HuH-7.5 (cell line): ENCODE measurements at places on chromosomes 12 and 14.

DNA sequence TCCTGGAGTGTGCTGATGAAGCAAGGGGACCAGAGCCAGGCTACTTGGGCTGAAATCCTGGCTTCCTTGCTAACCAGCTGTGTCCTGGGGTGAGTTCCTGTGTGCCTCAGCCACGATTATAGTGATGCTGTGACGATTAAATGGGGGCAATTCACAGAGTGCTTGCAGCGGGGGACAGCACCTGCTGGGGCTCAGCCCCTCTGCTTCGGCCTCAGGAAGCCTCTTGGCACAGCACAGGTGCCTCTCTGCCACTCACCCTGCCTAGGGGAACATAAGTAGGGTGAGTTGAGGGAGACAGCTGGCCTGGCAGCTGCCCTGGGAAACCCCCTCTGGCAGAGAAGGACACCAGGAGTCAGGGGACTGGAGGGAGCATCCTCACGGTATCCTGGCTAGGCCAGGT lies 9.4 kb downstream of the KRT80 start:
- no peak for DNase-seq

GRCh38 chr14:106378191-106378590 lies 851.8 kb downstream of the TMEM121 start:
- DNase-seq, result no peak

DNA sequence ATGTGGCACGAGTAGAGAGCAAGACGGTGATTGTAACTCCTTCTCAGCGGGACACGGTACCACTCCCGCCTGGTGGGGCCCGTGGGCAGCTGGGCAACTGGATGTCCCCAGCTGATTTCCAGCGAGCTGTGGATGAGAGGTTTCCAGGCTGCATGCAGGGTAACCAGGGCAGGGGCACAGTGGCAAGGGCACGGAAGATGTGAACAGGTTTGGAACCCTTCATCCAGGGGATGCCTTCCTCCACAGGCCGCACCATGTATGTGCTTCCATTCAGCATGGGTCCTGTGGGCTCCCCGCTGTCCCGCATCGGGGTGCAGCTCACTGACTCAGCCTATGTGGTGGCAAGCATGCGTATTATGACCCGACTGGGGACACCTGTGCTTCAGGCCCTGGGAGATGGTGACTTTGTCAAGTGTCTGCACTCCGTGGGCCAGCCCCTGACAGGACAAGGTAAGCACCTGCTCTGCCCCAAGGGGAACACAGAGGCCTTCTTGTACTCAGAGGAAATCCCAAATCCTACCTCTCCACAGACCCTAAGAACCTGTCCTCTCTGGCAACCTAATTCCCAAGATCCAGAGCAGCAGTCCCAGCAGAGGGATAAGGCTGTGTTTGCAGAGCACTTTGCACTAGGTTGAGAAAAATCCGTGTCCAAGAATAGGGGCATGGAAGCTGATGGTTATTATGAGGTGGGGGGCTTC lies 4.3 kb downstream of the PCK2 start:
- no peak for DNase-seq

DNA sequence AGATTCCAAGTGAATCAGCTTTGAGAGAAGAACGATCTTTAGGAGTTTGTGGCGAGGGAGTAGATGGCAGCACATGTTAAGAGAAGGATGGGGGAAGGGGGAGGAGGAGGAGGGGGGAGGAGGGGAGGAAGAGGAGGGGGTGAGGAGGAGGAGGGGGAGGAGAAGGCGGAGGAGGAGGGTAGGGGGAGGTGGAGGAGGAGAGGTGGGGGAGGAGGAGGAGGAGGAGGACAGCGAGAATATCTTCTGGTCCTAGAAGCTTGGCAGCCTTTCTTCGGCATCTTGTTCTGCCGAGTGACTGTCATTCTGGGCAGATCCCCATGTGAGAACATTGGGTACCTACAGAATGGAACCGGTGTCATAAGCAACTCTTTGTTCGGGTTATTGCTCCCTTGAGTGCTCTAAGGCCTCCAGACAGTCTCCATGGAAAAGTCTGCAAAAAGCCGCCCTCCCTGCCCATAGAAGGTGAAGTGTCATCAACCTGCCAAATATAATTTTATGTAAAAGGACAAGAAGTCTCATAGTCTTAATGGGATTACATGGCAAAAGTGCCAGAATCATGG lies 6.9 kb downstream of the RFC5 start:
- DNase-seq, result no peak

DNA sequence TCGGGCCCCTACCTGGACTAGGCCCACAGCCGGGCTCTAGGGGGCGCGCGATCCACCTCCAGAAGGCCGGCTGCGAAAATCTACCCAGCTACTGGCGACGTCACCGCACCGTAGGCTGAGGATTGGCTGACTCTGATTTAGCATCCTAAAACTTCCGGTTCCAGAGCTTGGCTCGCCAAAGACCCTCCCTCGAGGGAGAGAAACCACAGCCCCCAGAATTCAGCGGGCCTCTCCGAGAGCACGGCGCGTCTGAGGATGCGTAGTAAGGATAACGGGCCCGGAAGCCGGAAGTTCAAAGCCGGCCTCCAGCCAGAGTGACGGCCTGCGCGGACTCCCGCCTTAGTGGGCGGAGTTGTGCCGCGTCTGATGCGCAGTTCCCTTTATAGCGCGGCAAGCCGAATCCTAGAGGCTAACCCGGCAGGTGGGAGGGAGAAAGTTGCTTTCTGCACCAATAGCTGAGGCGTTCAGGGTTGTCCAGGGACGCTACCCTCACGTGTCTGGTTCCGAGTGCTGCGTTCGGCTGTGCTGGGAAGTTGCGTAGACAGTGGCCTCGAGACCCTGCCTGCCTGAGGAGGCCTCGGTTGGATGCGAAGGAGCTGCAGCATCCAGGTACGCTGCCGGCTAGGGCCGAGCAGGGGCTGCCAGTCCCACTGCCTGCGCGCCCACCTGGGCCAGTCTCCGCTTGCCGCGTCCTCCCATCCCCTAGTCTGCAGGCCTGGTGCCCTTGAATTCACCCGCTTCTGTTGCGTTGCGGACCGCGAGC lies at the start of gene COX14:
Gene COX14 (plus strand): TSS at position 544 of the 763 bp plus-strand sequence. CDS start 7,808 bp downstream, outside the sequence.
- peak; percentile 94 for DNase-seq

DNA sequence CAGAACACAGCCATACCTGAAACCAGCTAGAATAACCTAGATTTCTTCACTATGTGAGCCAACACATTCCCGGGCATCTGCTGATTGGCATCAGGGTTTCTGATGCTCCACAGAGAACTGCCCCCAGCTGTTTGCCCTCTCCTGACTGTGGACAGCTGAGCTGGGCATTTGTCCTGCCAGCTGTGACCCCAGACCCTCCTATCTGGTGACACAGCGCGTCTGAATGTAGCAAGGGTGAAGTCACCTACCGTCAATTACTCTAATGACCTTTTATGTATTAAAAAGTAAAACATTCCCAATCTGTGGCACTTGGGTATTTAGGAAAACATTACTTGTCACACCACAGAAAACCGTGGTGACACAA lies 29.7 kb upstream of the SFSWAP start:
- no peak for DNase-seq

GRCh38 chr14:97106609-97107008 lies 309.4 kb downstream of the VRK1 start:
- no peak for DNase-seq

- DNase-seq, result no peak
These were observed 135.1 kb upstream of the PDZRN4 start for GRCh38 chr12:41053046-41053445.

GRCh38 chr14:69928111-69928523 lies 48.9 kb downstream of the SMOC1 start:
- no peak for DNase-seq

- DNase-seq, result no peak
These were observed 4.8 kb downstream of the IFNG start for GRCh38 chr12:68154779-68155178.

- no peak for DNase-seq
These were observed 83.2 kb downstream of the DAD1 start for GRCh38 chr14:22505697-22506377.

- no peak for DNase-seq
These were observed 178.1 kb downstream of the ADGRD1 start for GRCh38 chr12:131131808-131132117.

DNA sequence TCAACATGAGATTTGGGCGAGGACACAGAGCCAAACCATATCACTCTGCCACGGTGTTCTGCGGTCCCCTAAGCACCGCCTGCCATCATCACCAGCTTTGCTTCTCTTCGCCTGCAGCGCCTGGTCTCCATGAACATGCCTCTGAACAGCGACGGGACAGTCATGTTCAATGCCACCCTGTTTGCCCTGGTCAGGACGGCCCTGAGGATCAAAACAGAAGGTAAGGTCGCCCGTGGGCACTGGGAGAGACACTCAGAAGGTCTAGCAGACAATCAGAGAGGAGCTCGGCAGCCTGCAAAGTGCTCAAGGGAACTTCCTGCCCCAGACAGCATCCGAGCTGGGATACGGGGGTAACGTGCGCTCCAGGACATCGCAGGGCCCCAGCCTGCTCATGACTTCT lies 126.0 kb upstream of the FKBP4 start:
- DNase-seq, result no peak

DNA sequence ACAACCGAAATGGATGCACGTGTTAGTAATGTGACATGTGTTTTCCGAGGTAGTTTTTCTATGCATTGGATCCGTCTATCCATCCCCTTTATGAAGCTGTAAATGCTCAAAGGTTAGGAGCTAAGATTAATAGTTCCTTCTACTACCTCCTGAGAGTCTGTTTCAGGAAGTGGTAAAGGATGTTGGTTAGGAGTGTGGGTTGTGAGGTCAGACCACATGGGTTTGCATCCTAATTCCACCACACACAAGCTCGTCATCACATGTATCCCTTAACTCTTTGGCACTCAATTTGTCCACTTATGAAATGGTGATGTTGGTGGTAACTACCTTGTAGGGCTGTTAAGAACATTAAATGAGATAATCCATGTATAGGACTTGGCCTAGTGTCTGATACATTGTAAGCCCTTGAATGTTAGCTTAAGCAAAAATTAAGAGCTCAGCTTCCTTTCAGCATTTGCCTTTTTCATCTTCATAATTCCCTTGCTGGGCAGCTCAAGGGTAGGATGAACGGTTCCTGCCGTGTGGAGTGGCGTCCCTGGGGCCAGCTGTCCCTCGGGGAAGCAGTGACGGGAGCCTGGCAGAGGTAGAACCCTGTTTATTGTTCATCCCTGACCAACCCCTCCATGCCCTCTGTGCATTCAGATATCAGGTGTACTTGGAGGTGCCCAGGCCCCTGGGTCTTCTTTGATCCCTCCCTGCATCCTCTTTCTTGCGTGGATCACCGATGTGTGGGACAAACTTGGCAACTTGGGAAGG lies 52.3 kb downstream of the TSPAN9 start:
- DNase-seq, result no peak

DNA sequence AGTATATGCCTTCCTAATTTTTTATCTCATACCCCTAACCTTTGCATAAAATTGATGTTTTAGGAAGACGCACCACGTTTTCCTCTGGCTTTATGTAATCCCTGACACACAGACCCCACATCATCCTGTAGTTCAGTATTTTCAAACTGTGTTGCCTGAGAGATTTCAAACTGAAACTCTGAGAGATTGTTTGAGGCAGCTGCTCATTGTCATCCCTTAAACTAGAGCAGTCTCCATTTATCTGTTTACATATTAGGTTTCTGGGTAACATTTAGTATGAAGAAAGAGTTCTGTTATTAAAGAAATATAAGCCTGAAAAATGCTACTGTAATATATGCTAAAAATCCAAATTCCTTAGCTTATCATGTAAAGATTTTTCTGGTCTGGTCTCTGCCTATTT lies 24.3 kb downstream of the MNAT1 start:
- no peak for DNase-seq

DNA sequence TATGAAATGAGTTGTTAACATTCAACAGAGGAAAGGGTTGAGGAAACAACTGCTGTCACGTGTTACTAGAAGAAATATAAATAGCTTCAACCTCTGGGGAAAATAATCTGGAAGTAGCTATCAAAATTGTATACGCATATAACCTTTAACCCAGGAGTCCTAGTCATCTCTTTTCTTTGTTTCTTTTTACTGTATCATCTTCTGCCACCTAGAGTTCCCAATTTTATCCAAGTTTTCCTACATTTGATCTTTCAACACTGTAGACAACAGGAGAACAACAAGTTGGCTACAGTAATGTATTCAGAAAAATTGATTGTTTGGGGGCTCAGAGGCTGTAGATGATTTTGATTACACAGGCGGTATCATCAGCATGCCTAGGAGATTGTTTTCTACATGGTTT lies 453.7 kb downstream of the FSCB start:
- no peak for DNase-seq

GRCh38 chr14:105485739-105486162 lies 935 bp upstream of the CRIP1 start:
- peak; percentile 88 for DNase-seq

DNA sequence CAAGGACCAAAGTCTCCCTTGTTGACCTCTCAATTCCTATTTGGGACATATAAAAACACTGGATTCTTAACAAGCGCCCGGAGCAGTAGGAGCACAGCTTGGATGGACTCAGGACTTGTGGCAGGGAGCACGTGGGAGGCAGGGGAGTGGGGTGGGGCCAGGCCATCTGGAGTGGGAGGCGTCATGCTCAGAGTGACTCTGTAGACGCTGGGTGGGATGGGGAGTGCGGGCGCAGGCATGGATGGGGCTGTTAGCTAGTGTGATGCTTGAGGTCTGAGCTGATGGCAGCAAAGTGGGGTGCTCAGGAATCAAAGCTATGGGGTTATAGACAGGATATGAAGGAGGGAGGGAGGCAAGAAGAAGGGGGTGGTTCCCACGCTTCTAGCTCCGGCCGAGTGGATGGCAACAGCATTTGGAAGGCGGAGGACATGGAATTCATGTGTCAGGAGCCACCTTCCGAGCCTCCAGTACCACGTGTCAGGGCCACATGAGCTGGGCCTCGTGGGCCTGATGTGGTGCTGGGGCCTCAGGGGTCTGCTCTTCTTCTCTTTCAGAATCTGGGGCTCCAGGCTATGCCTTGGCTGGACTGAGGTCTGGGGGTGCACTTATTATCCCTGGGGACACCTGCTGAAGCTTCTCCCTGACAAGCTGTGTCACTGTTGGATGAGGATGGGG lies 26.2 kb downstream of the MEG3 start:
- DNase-seq, result no peak

DNA sequence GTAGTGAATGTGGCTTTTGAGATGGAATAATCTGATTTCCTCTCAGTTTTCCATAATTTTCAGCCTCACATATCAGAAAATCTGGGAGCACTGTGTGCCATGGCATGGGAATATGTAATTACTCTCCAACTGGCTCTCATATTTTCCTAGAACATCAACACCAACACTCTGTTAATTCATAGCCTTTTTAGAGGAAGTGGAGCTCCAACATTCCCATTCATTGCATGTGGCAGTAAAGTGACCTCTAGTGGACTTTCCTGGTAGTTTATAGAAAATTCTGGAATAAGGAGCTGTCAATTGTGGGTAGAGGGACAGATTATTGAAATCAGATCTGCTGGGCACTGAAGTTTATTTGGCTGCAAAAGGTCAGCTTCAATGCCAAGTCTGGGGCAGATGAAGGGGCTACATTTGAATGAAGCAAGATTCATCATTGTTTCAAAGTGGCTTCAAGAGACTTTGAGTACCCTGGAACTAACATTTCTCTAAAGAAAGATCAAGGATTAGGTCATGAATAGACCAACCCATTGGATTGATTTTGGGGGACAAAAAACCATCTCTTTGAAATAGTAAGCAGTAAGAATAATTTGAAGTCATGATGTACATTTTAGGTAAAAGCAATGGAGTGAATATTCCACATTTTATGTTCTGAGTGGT lies 23.6 kb upstream of the USP44 start:
- DNase-seq, result peak; percentile 50
